H9 (cell line): ENCODE measurements at places on chromosomes 6 and 20.
A peak's percentile ranks its signal among the peaks of the same experiment; 100 is the strongest.

GRCh38 chr6:33578588-33579011 is 1.5 kb downstream of the BAK1 start:
- peaks cover 37% of the 10 kb centered on the region for H3K36me3 ChIP-seq
- H3K4me3 ChIP-seq: peak overlapping the region; percentile 88

DNA sequence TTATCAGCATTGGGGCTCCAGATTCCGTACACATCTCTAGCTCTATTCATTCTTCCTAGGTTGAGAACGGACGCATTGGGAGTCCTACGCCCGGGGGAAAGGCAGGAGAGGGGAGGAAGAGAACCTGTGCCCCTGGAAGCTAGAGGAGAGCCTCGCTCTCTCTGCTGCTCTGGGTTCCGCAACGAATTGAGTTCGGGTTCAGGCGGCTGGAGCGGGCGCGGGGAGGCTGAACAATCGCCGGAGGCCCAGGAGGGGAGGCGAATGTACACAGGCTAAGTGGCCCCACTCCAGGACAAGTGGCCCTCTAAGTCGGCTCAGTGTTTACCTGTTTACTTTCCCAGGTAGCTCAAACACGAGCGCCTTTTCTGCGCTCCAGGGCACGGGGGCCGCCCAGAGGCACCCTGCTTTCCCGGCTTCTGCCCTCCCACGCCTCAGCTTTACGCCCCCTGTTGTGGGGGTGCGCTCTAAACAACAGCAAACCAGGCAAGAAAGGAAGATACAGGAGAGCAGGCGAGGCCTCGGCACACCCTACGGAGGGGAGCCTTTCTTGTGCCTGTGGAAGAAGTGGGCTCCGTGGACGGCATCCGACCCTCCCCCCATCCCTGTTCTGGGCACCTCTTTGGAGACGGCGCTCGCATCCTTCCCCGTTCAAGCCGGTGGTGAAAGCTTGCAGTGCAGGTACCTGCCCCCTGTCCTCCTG is 4.6 kb upstream of the NKX2-2 start:
- H3K4me1 ChIP-seq: peaks cover 3% of the 10 kb centered on the region; the same call in 1 of the 2 replicates
- peaks cover 81% of the 10 kb centered on the region for H3K27me3 ChIP-seq
- no peaks in the 10 kb centered on the region; the same call in 2 of the 3 replicates for H3K36me3 ChIP-seq

DNA sequence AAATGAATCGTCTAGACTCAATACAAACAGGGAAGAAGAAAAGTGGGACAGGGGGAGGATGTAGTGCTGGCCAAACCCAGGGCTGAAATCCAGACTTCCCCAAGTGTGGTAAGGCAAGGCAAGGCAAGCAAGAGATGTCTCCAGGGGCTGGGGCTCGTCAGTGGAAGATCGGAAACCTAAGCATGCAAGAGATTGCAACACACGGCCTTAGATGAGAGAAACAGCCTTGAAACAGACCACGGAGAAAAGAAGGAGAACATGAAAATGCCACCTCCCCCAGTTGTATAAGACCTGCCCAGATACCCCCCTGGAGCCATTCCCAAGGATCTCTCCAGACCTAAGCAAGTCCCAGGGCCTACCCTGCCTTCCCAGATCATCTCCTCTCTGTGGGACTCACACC is 20.0 kb downstream of the VEGFA start:
- H3K27ac ChIP-seq: no peak overlapping the region
- no peaks in the 10 kb centered on the region for H3K27me3 ChIP-seq
- H3K4me3 ChIP-seq: no peak overlapping the region
- H3K4me1 ChIP-seq: no peaks in the 10 kb centered on the region
- H3K36me3 ChIP-seq: peaks cover 10% of the 10 kb centered on the region
- DNase-seq: no peak

GRCh38 chr6:13371421-13372072 is 43.2 kb upstream of the TBC1D7 start:
- no peak for DNase-seq
- no peaks in the 10 kb centered on the region for H3K36me3 ChIP-seq
- no peak overlapping the region for H3K4me3 ChIP-seq

- H3K4me1 ChIP-seq: no peaks in the 10 kb centered on the region
- no peak for DNase-seq
- no peak overlapping the region for H3K27ac ChIP-seq
- H3K36me3 ChIP-seq: no peaks in the 10 kb centered on the region
Measured at GRCh38 chr6:93746892-93747291, 327.5 kb upstream of the EPHA7 start.

DNA sequence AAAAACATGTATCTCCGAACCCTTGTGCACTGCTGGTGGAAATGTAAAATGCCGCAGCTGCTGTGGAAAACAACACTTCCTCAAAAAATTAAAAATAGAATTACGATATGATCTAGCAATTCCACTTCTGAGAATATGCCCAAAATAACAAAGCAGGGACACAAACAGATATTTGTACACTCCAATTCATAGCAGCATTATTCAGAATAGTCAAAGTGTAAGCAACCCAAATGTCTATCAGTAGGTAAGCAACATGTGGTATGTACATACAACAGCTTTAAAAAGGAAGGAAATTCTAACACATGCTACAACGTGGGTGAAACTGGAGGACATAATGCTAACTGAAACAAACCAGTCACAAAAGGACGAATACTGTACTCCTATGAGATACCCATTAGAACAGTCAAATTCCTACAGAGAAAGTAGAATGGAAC is 5.7 kb upstream of the RAB5IF start:
- H3K36me3 ChIP-seq: peaks cover 4% of the 10 kb centered on the region; the same call in 1 of the 3 replicates
- DNase-seq: no peak
- H3K4me1 ChIP-seq: peaks cover 3% of the 10 kb centered on the region; the same call in 1 of the 2 replicates
- no peak overlapping the region for H3K27ac ChIP-seq
- no peaks in the 10 kb centered on the region for H3K27me3 ChIP-seq

- H3K4me3 ChIP-seq: no peak overlapping the region
- H3K27me3 ChIP-seq: no peaks in the 10 kb centered on the region
- peaks cover 2% of the 10 kb centered on the region; the same call in 1 of the 2 replicates for H3K4me1 ChIP-seq
- H3K36me3 ChIP-seq: no peaks in the 10 kb centered on the region; the same call in 1 of the 2 replicates
- no peak for DNase-seq
Measured at GRCh38 chr20:9758752-9759151, 80.1 kb downstream of the PAK5 start.

DNA sequence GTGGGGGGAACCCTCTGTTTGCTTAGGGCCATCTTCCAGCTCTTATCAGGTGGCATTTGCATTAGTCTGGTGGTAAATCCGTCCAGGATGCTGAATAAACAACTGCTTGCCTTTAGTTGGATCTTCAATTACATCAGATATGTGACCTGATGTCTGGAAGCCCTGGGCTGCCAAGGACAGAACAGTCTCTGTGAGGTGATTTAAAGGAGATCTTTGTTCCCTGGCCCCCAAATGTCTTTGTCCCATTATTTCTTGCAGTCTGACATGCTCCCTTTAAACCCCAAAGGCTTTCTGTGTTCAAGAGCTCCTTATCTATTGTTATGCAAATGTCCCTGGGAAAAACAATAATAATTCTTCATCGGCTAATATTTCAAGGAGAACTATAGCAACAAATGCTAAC is 84.6 kb upstream of the SPTLC3 start:
- no peak for DNase-seq
- no peaks in the 10 kb centered on the region for H3K27me3 ChIP-seq
- H3K4me1 ChIP-seq: no peaks in the 10 kb centered on the region
- no peak overlapping the region for H3K4me3 ChIP-seq
- peaks cover 15% of the 10 kb centered on the region for H3K36me3 ChIP-seq

- no peaks in the 10 kb centered on the region for H3K27me3 ChIP-seq
- H3K27ac ChIP-seq: no peak overlapping the region
- DNase-seq: no peak
- no peaks in the 10 kb centered on the region; the same call in 2 of the 3 replicates for H3K36me3 ChIP-seq
- no peak overlapping the region for H3K4me3 ChIP-seq
Measured at GRCh38 chr6:44119704-44120262, 7.5 kb downstream of the MRPL14 start.

GRCh38 chr6:747028-747427 is 54.1 kb upstream of the EXOC2 start:
- no peaks in the 10 kb centered on the region for H3K27me3 ChIP-seq
- H3K36me3 ChIP-seq: no peaks in the 10 kb centered on the region
- H3K4me1 ChIP-seq: no peaks in the 10 kb centered on the region
- no peak for DNase-seq

DNA sequence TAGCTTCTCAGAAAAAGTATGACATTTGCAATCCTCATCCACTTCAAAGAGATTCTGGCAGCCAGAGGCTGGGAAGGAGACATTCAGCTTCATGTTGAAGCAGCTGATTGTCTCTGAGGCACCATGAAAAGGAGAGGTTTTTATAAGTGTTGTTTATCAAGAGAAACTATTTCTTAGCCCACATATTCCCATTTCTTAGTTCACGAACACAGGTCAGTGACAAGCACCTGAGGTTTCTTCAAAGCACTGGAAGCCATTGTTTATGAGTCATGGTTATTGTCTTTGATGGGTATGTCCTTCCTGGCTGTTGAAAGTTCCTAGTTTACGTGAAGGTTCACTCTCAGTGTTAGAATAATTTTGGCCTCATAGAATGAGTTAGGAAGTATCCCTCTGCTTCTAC is 3.0 kb upstream of the DDX43 start:
- H3K36me3 ChIP-seq: no peaks in the 10 kb centered on the region
- H3K27ac ChIP-seq: no peak overlapping the region
- no peaks in the 10 kb centered on the region for H3K27me3 ChIP-seq

GRCh38 chr20:6802227-6802626 is 34.7 kb downstream of the BMP2 start:
- H3K27me3 ChIP-seq: no peaks in the 10 kb centered on the region
- H3K4me3 ChIP-seq: no peak overlapping the region
- peaks cover 5% of the 10 kb centered on the region for H3K36me3 ChIP-seq
- no peak overlapping the region for H3K27ac ChIP-seq

GRCh38 chr6:157268835-157269234 is 54.5 kb downstream of the TMEM242 start:
- no peaks in the 10 kb centered on the region; the same call in 1 of the 2 replicates for H3K27me3 ChIP-seq
- peak; percentile 16 for DNase-seq
- H3K36me3 ChIP-seq: peaks cover 2% of the 10 kb centered on the region; the same call in 1 of the 2 replicates
- no peak overlapping the region for H3K4me3 ChIP-seq
- no peaks in the 10 kb centered on the region for H3K4me1 ChIP-seq
- no peak overlapping the region for H3K27ac ChIP-seq

GRCh38 chr20:58835231-58835630 is 15.5 kb downstream of the GNAS-AS1 start:
- H3K36me3 ChIP-seq: peaks cover 71% of the 10 kb centered on the region
- H3K27me3 ChIP-seq: peaks cover 7% of the 10 kb centered on the region; the same call in 1 of the 2 replicates
- H3K4me3 ChIP-seq: no peak overlapping the region
- H3K27ac ChIP-seq: no peak overlapping the region

- H3K36me3 ChIP-seq: peaks cover 35% of the 10 kb centered on the region
- peak; percentile 46 for DNase-seq
- H3K4me3 ChIP-seq: peak overlapping the region; percentile 98
- H3K4me1 ChIP-seq: no peaks in the 10 kb centered on the region
- peak overlapping the region; percentile 88 for H3K27ac ChIP-seq
Measured at GRCh38 chr6:132813173-132813856, 1.1 kb upstream of the RPS12 start.

- H3K4me1 ChIP-seq: no peaks in the 10 kb centered on the region
- no peak overlapping the region for H3K4me3 ChIP-seq
- H3K27ac ChIP-seq: no peak overlapping the region
- H3K27me3 ChIP-seq: no peaks in the 10 kb centered on the region
- no peaks in the 10 kb centered on the region for H3K36me3 ChIP-seq
Measured at GRCh38 chr6:885051-885590, 192.2 kb upstream of the EXOC2 start.

- no peaks in the 10 kb centered on the region for H3K27me3 ChIP-seq
- DNase-seq: no peak
- no peak overlapping the region for H3K27ac ChIP-seq
Measured at GRCh38 chr6:167685654-167686053, 141.1 kb upstream of the AFDN start.
